ENCODE measurements at places on chromosomes 1 and 21.

DNA sequence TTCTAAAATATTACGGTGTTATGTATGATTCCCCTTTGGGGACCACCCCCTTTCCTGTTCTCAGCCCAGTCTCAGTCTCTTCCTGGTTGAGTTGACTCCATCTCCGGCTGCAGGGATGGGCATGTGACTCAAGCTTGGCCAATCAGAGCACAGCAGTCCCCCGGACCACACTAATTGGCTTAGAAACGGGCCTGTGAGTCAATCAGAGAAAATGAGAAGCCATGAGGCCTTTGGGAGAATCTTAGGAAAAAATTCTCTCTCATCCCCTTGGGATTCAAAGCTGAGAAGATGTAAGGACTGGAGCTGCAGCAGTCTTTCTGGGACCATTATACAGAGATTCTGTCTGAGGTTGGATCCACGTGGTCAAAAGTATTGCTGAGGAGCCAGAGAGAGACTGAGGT, 10.7 kb upstream of the FHAD1 start:
- no peak for DNase-seq

GRCh38 chr1:32770221-32770731, 46.9 kb downstream of the YARS1 start:
- DNase-seq: no peak

- no peak for DNase-seq
Measured at GRCh38 chr21:46617267-46618051, 12.6 kb upstream of the S100B start.

DNA sequence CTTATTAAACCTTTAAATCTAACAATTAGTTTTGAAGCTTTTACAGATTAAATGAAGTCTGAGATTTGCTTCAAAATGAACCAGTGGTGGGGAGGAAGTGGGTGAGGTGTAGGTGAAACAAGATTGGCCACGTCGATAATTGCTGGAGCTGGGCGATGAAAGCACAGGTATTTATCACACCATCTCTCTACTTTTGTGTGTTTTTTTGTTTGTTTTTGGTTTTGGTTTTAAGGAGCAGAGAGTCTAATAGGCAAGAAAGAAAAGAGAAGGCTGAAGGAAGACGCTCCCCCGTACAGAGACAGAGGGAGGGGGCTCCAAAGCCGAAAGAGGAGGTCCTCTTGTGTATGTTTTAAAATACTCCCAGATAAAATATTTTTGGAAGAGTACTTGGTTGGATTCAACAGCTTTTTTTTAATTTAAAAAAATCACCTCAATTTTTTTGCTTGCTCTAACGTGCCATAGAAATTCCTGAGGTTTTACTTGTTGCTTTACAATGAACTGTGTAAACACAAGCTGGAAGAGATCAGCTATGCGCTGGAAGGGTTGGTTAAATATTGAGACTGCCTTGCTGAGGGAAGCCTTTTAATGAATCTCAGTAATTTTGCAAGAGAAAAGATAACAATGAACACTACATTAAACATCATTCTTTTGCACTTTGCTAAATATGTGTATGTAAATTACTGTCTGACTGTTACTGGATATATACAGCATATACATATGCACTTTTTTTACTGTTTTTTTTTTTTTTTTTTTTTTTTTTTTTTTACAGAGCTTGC, 6.7 kb upstream of the LGALS8 start:
- peak; percentile 14 for DNase-seq
